Left colon (tissue), 2 donors: ENCODE measurements at places on chromosomes 4 and X.

- no peak for DNase-seq
Observed at GRCh38 chr4:141706445-141706844, 70.1 kb downstream of the IL15 start.

DNA sequence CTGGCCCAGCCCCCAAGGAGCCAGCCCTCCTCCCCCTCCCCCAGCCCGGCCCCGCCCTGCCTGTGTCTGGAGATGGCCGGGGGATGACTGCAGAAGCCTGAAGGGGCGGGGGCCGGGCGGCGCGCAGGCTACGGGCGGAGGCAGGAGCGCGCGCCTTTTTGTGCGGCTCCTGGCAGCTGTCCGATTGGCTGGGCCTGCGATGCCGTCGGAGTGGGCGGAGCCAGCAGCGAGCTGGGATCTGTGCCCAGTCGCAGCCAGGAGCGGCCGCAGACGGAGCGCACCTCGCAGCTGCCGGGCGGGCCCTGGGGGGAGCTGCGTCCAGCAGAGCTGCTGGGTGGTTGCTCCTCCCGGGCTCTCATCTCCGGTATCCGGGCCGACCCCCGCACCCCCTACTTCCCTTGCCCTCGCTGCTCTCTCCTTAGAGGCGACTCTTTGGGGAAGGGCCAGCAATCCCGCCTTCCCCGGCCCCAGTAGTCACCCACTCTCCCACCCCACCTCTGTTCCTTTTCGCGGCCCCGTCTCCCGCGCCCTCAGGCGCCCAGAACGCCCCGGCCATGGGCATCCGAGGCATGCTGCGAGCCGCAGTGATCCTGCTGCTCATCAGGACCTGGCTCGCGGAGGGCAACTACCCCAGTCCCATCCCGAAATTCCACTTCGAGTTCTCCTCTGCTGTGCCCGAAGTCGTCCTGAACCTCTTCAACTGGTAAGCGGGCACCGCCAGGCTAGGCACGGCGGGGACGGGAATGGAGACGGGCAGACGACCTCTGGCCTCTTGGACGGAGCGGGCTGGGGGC is at the start of gene GABRQ:
GABRQ (plus strand) TSS at position 247 of the 794 bp plus-strand sequence; CDS start at position 555, 308 bp downstream.
- no peak for DNase-seq

DNA sequence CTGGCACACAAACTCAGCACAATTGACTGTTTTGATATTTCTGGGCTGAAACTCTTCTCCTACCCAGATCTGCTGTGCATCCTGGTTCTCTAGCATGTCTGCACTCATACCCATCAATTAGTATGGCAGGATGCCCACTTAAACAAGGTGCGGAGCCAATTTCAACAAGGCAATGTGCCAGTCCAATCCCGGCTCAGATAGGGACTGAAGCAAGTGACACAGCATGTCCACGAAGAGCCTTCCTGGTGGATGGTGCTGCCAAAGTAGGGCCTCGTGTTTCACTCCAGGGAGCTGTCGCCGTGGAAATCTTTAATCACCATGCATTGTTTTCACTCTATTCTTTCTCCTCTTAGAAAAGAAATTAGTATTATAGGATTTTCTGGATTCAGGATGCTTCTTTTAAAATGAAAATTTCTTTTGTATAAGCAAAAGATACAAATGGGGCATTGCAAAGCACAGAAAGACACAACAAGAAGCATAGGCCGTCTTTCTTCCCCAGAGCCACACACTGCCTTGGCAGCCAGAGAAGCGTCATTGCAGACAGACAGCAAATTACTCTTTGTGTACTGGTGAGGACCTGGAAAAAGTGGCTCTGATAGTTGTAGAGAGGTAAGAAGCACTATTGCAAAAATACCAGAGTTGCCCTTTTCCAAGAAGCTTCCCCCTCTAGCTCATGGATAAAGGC is 40.6 kb upstream of the LSM6 start:
- DNase-seq, result peak; percentile 72

DNA sequence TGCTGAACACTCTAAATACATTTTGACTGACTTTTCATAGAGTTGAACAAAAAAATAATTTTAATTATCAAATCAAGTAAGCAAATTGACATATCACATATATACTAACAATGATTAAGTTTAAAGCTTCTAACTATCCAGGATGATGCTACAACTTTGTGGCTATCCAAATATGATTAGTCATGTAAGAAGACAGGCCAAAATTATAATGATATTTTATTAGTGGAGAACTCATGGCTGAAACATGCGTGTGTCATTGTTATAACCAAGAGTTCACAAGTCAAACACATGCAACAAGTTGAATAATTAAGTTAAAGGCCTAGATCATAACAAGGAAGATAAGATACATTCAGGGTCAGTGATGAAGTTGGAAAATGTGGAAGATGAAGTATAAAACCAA is 346.8 kb downstream of the FSTL5 start:
- DNase-seq, result no peak

GRCh38 chrX:110758781-110759422 is 36.7 kb downstream of the CHRDL1 start:
- no peak for DNase-seq

- peak; percentile 7 for DNase-seq
Observed at GRCh38 chr4:11954093-11954492, 525.4 kb upstream of the HS3ST1 start.

DNA sequence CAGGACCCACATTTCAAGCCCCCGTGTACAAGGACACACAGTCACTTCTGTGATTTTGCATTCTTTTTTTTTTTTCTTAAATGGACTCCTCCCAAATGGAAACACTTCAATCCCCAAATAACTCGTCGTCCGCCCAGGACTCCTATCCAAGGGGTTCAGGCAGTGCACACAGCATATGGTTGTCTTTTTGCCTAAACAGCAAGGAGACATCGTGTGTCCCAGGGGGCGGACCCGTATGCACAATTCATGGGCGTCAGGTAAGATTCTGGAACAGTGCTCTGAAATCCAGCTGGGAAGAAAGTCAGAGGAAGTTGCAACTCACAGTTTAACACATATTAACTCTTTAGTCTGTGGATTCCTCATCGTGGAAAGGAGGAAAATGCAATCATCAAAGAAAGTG is 231.3 kb downstream of the SHOX start:
- no peak for DNase-seq

DNA sequence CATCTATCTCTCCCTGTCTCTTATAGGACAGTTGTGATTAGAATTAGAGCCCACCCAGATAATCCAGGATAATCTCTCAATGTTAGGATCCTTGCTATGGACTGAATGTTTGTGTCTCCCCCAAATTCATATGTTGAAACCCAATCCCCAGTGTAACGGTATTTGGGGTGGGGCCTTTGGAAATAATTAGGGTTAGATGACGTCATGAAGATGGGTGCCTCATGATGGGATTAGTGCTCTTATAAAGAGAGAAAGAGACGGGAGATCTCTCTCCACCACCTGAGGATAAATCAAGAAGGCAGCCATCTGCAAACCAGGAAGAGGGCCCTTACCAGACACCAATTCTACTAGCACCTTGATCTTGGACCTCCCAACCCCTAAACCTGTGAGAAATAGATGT is 33.7 kb upstream of the SHISA3 start:
- no peak for DNase-seq

- no peak for DNase-seq
Observed at GRCh38 chrX:51144828-51145442, 187.7 kb upstream of the NUDT10 start.

DNA sequence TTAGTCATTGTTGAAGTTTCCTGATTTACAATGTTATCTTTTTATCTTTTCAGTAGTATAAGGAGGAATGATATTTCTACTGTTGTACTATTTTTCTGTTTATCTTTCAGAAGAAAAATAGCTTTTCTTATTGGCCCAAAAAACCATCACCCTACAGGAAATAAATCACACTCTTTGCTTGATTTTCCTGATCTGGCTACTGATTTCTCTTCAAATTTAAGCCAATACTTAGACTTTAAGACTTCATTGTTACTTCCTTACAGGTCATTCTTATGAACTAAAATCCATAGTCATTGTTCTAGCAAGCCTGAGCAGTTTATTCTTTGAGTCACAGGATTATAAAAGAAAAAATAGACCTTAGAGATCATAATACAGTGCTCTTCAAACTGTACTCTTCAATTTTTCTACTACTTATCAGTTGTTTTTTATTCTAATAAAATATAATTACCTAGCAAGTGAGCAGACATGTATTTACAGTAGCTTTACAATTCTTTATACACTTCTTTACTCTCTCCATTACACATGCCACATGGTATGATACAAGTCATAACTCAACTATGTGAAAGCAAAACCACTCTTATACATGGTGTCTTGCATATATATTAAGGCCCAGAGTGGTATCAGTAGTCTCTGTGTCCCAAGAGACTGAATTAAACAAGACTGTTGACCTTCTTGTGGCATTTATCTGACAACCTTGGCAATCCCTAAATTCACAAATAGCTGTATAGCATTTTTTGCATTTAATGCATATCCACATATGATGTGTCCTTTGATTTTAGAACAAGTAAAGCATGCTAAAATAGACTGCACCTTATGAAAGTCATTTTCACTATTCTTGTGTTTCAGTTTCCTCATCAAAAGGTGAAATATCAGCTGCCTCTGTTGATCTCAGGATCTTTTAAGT is 47.9 kb downstream of the TET2 start:
- DNase-seq, result no peak

DNA sequence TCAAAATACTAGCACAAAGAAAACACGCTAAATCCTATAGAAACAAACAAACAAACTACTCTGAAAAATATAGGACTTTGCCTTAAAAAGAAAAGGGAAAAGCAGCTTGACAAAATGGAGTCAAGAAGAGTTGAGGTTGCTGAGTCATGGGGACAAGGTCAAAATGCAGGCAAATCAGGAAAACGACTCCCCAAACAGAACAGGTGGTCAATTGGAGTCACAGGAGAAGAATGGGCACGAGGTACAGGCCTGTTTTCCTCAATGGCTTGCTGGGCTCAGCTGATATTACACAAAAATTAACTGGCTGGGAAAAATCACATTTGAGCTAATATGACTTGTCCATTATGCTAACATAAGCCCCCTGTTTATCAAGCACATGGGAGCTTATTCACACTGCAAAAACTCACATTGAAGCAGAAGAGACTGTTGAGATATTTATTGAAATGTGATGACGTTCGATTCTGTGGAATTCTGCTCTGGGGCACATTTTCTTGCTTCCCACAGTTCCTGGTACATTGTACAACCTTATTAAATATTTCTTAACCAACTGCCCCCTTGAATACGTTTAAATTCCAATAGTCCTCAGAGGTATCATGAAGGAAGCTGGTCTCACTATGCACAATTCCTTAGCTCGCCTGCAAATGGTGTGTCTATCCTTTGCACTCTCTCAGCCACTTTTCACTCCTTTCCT is 1622.1 kb downstream of the STIM2 start:
- no peak for DNase-seq

DNA sequence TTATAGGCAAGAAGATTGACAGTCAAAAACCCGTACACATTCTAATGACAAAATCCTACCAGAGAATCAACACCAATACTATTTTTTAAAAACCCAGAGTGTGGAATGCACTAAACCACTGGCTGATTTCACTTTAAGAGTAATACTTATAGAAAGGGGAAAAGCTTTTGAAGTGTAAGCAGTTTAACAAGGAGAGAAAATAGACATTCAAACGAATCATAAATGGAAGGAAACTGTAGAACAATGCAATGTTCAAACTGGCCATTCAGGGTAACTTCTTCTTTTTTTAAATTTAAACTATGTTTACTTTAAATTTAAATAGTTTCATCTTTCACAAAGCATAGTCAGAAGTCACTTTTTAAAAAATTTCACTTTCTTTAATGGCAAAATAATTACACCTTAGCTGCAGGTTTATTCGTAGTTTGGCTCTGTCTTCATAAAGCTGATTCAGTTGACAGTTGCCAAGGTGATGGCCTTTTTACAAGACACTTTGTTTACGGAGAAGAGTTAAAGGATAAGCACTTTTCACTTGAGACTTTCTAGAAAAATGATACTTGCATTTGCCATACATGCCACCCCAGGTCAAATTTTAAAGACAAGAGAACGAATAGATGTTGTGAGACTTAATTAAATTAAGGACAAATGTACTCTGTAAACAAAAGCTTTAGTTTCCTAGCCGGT is 82.4 kb upstream of the KLF3 start:
- no peak for DNase-seq

- DNase-seq, result peak; percentile 28
Observed at GRCh38 chr4:23888421-23889319, 1.2 kb downstream of the PPARGC1A start.
